ENCODE measurements at places on chromosomes 12 and 14.

GRCh38 chr12:84875241-84875640 lies 37.4 kb downstream of the SLC6A15 start:
- DNase-seq: no peak

GRCh38 chr12:14850929-14851663 lies 7.8 kb upstream of the ART4 start:
- DNase-seq: no peak

GRCh38 chr12:64097366-64098105 lies 124.6 kb downstream of the KICS2 start:
- DNase-seq: no peak

DNA sequence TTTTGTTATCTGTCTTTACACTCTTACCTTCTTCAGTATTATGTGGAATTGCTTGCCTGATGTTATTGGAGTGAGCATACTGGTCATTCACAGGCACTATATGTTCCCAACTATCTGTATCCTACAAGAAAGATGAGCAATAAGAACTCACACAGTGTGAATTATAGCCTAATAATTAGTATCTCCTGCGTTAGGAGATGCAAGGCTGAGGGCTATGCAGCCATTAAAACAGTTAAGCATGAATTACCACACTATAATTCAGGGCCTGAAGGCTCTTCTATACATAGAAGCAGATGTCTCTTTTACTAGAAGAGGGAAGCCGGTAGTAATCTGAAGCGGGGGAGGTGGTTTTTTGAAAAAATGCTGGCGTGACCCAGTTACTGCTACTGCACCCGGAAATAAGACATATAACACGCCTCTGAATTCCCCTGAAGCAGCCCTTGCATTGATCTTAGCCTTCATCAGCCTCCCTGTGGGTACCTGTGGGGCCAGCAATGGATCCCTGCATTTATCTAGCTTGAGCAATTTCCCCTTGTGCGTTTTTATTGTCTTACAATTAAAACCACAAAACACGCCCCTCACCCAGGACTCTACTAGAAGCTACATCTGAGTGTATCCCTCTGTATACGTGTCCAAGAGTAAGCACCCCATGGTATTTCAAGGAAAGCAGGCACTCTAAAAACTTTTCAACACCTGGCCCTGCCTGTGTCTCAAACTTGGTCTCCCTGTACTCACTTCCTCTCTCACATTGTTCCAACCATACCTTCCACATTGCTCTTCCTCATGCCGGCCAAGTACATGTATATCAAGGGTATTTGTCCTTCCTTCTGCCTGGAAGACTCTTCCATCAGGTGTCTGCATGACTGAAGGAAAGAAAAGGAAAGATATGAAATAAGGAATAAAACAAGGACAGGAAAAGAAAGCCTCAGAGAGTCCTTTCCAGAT lies 210.9 kb upstream of the ARID2 start:
- DNase-seq: no peak

DNA sequence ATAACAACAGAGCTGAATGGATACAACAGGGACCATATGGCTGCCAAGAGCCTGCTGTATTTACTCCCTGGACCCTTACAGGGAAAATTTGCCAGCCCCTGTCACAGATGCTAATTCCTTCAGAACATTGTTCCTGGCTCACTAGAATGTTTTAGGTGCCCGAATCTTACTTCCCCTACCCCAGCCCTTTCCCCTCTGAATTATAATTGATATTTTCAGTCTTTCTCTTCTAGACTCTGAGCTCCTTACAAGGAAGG lies 235.3 kb downstream of the KSR2 start:
- no peak for DNase-seq

DNA sequence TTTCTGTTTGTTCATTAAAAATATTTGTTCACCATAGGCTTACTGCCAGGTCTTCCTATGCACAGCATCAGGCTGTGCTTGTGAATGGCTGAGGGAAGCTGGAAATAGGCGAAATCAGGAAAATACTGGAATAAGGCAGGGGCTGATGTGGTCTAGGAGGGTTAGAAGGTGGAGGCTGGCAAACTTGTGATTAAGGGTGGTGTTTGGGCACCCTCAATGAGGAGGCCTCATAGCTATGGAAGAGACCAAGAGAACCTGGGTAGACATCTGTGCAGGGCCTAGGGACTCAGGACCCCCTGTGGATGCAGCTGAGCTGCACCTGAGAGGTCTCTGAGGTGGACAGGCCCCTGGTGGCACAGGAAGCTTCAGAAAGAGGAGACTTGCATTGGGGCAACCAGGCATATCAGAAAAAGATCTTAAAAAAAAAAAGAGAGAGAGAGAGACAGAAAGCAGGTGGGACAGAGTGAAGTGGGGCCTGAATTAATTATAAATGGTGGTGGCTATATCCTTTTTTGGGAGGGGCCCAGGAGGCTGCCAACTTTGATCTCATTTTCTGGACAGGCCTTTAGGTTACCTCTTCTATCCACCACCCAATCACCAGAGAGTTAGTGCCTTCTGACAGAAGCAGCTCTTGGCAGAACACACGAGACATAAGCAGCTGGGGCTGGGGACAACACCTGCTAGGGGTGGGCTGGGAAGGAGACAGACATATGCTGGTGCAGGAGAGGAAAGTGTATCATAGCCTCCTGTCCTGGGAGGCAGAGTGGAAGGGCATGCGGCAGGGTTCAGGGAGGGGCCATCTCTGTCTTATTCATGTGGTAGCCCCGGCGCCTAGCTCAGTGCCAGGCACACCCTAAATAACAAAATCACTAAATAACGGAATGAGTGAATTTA lies 46.7 kb upstream of the ATP23 start:
- DNase-seq: peak; percentile 24

GRCh38 chr12:754851-755562 lies 2.6 kb downstream of the WNK1 start:
- DNase-seq: no peak

GRCh38 chr14:64979336-64980074 lies 7.2 kb upstream of the FNTB start:
- no peak for DNase-seq

DNA sequence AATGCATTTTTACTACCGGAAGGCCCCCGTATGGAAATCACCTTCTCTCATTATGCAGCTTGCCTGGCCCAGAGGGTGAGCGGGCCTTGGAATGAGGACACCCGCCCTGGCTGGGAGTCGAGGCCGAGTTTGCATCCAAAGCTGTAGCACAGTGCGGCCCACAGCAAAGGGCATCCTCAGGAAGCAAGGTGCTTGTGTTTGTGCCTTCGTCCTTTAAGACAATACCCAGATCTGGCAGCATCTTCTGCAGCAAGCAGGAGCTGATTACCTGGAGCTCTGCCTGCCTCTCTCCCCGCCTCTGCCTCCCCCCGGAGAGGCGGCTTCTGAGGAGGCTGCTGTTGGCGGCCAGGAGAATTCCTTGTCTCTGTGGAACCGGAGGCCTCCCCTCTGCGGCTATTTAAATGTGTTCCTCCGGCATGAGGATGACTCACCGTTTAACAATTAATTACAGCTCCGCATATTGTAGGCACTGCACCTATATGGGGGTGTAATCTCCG lies 145.3 kb downstream of the CACNA1C start:
- no peak for DNase-seq

DNA sequence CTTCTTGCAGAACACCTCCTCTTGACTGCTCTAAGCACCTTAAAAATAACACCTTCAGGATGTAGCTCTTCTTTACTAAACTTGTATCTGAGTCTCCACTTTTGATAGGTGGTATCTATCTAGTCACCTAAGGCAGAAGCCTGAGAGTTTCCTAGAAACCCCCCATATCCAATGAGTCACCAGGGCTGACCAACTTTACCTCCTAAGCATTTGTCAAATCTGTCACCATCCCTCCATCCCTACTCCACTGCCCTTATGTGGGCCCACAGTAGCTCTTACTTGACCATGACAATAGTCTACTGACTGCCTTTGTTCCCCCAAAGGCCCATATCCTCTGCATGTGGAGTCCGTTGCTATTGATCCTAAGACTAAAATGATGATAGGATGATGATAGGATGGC lies 15.9 kb downstream of the AVIL start:
- no peak for DNase-seq

GRCh38 chr14:88351966-88352691 lies 29.1 kb upstream of the KCNK10 start:
- peak; percentile 71 for DNase-seq

DNA sequence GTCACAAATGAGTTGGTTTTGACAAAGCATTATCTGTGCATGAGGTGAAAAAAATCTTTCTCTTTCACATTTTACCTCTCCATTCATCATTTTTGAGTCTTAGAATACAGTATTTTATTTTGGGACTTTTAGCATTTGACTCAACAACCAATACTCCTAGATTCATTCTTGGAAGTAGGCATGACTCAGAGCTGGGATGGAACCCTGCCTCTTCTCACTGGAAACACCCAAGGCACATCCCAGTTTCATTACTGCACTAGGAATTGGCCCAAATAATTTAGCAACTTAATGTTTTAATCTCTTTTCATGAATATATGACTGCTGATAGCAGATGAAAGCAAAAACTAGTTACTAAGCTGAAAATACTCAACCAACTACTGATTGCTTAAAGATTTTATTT lies 3.3 kb upstream of the PDZRN4 start:
- DNase-seq: no peak

- DNase-seq: no peak
Measured at GRCh38 chr12:105204916-105205315, 31.1 kb downstream of the APPL2 start.

- DNase-seq: no peak
Measured at GRCh38 chr12:64696080-64696741, 63.0 kb downstream of the GNS start.

DNA sequence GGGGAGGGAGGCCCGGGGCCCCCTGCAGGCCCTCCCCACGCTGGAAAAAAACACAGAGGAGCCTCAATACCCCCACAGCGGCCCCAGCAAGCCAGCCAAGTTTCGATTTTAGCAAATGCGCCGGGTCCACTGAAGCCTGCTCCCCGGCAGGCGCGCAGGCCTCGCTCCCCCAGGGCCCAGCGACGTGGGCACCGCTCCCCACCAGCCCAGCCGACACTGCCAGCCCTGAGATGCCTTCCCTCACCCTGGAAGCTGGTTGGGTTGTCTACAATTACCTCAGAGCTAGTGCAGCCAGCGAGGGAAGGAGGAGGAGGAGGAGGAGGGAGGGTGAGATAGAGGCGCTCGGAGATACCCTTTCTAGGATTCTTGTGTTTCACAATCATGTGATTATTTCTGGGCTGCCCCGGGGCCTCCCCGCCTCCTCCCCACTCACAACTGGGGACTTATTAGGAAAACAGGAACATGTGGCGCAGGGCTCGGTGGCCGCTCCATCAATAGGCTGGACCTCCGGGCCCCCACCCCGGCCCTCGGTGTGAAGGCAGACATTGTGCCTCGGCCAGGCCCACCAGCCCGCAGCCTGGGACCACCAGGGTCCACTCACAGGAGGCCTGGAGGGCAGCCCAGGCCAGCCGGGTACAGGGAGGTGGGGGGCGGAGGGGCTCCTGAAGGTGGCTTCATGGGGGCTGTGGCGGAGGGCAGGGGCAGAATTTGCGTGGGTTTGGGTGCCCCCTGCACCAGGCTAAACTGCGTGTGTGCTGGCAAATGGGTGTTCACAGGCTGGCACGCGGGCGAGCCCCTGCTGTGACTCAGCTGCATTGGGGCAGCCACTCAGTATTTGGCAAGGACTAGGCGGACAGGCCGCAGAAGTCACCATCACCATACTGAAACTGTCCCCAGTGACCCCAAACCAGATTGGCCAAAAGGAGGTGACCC lies 109.9 kb downstream of the NCOR2 start:
- no peak for DNase-seq

DNA sequence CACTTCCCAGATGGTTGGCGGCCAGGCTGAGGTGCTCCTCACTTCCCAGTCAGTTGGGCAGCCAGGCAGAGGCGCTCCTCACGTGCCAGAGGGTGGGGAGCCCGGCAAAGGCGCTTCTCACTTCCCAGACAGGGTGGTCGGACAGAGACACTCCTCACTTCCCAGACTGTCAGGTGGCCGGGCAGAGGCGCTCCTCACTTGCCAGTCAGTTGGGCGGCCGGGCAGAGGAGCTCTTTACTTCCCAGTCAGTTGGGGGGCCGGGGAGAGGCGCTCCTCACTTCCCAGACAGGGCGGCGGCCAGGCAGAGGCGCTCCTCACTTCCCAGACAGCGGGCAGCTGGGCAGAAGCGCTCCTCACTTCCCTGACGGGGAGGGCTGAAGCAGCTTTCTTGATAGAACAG lies 143.0 kb upstream of the ARID2 start:
- no peak for DNase-seq
